Activated T-helper 2 cell treated with anti-CD3 and anti-CD28 coated beads, Interferon-gamma antibody, Interleukin-2, Interleukin-4, amounts not matched to agents 10 μg/mL and 5 μg/mL and 100 μg/mL, durations not matched to agents 14 hours and 24 hours and 36 hours (primary cell): ENCODE measurements at places on chromosomes 16 and 17.

- DNase-seq, result no peak
These were observed 27.1 kb downstream of the TAC4 start for GRCh38 chr17:49820773-49821172.

- DNase-seq, result no peak
These were observed 1.1 kb upstream of the AXIN1 start for GRCh38 chr16:353404-354290.

GRCh38 chr16:75763204-75763603, 36.9 kb upstream of the CPHXL start:
- DNase-seq, result no peak

DNA sequence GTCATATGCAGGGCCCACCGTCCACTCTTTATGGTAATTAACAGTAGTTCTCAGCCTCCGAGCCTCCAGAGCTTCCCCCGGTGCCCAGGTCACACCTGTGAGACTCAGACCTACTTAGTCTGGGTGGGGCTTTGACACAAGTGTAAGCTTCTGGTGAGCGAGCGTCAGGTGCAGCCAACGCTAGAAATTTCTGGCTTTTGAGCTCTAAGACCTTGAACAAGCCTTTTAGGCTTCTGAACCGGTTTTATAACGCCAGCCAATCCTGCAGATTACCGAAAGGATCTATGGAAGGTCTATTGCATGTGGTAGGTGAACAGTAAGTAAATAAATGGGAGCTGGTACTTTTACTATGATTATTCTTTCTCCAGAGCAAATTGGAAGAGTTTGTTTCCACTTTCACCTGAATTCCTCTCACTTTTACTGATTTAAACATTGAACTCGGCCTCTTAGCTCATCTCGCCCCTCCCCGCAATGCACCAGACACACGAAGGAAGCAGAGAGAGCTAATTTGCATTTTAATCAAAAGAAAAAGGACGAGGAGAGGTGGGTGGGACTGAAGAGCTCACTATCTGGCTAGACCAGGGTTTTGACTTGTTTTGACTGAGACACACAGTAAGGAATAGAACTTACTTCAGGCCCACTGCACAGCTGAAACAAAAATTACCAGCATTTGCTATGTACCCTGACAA, 47.1 kb downstream of the ABAT start:
- DNase-seq, result no peak

GRCh38 chr17:12395733-12396354, 269.8 kb upstream of the MYOCD start:
- DNase-seq, result no peak

- no peak for DNase-seq
These were observed 14.7 kb downstream of the RNF43 start for GRCh38 chr17:58402679-58403078.

DNA sequence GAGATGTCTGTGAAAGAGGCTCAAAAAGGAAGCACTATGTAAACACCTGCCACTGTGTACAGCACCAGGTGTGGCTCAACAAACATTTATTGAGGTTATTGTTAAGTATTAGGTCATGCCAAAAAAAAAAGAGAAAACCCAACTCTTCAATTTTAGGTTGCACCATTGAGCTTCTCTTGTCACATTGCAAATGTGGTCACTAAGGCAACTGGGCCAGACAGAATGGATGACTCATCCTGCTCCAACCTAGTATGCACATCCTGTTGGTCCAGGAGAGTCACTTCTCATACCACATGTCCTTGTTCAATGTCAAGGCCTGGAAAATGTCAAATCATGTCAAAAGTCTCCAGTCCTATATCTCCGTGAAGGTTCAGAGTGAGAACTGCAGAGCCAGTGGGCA, 25.0 kb downstream of the HOXB1 start:
- peak; percentile 60 for DNase-seq

DNA sequence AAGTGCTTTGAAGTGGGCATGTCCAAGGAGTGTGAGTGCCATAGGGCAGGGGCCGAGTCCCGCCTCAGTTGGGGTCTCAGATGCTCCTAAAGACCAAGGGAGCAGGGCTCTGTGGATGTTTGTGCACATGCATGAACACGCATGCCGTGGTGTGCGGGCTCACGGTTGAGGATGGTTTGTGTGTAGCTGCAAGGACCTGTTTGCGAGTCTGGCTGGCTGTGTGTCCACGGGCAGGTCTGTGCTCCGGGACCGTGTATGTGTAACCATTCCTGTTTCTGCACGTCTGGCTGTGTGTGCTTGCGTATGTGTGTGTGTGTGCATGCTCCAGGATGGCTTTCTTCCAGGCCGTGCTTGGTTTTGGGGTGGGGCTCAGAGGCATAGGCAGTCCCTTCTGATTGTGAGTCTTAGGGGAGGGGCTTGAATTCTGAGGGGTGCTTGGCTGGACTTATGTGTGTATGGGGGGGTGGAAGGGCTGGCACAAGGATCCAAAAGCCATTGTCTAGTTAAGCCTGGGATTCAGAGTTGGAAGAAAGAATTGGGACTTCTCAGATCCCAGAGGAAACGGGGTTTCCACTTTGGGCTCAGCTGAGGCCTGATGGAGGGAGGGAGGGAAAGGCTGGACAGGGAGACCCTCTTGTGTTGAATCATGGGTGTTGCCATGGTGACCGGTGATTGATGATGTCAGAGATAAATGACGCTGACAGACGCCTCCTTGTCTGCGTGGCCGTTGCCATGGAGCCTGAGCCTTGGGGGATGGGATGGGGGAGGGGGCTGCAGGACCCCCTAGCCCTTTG, 14.4 kb downstream of the GJD3 start:
- DNase-seq, result no peak
